ENCODE measurements at places on chromosomes 2 and 18.

GRCh38 chr2:33488715-33489540, 12.5 kb downstream of the RASGRP3 start:
- no peak for DNase-seq

GRCh38 chr2:134417968-134418582, 164.2 kb downstream of the MGAT5 start:
- no peak for DNase-seq

GRCh38 chr2:216082805-216083204, 1.1 kb downstream of the TMEM169 start:
- DNase-seq = no peak

- no peak for DNase-seq
Observed at GRCh38 chr2:148614014-148614321, 30.6 kb upstream of the EPC2 start.

GRCh38 chr2:106175086-106175850, 18.8 kb downstream of the UXS1 start:
- DNase-seq = no peak

Measured in urothelium cell line (cell line).